ENCODE measurements at places on chromosomes 12 and 14.
A peak's percentile ranks its signal among the peaks of the same experiment; 100 is the strongest.

GRCh38 chr12:79174626-79175025 lies 310.1 kb downstream of the SYT1 start:
- peak; percentile 17 for DNase-seq

GRCh38 chr12:38788106-38788505 lies 117.3 kb downstream of the CPNE8 start:
- no peak for DNase-seq

DNA sequence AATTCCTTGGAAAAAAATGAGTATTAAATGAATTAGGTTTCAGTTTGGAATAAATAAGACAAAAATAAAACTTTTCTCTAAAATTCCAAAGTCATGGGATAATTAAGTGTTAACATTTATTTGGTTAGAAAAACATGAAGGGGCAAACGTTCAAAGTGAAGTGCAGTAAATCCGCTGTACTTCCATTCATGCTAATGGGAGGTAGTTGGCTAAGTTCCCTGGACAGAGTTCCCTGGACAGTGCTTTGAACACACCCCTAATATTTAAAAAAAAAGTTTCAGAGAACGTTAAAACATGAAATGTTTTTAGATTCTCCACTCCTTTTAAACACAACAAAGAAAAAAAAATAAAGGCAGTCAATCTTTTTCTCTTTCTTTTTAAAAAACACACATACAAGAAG lies 16.3 kb downstream of the ALX1 start:
- DNase-seq: no peak

DNA sequence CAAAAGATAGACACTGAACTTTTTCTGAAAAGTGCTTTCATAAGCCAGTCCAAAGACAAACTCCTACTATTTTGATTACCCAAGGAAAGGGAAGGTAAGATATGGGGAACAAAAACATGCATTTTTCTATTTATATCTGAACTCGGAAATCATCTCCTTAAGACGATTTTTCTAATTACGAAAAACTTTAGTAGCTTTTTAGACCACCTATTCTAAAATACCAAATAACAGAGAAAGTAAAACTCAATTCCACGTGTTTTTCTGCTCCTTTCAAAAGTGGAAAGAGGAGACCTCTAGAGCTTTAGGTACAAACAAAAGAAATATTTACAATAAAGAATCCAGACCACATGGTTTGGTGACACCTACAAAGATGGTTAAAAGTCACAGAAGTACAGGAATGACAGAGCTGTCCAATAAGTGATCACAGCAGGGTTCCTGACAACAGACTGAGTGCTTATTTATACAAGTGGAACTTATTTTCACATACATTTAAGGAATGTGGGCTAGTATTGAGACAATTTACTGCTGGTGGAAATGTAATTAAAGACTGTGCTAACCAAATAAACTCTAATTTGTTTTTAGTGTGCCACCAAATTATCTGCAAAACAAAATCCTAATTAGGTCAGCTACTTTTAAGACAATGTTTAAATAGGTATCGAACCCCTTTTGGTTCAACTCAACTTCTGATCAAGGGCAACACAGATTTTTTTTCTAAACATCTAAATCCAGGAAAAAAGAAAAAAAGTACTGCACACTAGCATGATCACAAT lies 2.4 kb downstream of the LRIG3 start:
- DNase-seq: no peak

- DNase-seq: no peak
Observed at GRCh38 chr12:54601841-54602240, 13.4 kb upstream of the PPP1R1A start.

- no peak for DNase-seq
Observed at GRCh38 chr12:51837286-51837685, 11.2 kb downstream of the FIGNL2 start.

DNA sequence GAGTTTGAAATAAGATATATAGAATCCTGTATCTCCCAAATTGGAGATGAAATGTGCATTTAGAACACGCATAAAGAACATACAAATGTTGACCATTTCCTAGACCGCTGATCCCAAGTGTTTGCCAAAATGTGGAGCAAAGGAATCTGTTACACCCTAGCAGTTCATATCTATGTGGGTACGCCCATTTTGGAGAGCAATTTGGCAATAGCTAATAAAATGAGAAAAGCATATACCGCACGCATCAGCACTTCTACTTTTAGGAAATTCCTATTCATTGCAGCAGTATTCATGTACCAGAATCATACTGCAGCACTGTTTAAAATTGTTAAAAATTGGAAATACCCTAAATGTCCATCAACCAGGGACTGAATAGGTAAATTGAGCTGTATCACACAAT lies 937.8 kb downstream of the BCL11B start:
- peak; percentile 25 for DNase-seq

- no peak for DNase-seq
Observed at GRCh38 chr12:79527473-79527872, 163.3 kb downstream of the PAWR start.

- DNase-seq: peak; percentile 93
Observed at GRCh38 chr14:68816183-68816942, 23.5 kb upstream of the ZFP36L1 start.

- no peak for DNase-seq
Observed at GRCh38 chr14:96639550-96639949, 137.4 kb downstream of the PAPOLA start.

- DNase-seq: no peak
Observed at GRCh38 chr12:43621262-43621661, 69.3 kb upstream of the ADAMTS20 start.

DNA sequence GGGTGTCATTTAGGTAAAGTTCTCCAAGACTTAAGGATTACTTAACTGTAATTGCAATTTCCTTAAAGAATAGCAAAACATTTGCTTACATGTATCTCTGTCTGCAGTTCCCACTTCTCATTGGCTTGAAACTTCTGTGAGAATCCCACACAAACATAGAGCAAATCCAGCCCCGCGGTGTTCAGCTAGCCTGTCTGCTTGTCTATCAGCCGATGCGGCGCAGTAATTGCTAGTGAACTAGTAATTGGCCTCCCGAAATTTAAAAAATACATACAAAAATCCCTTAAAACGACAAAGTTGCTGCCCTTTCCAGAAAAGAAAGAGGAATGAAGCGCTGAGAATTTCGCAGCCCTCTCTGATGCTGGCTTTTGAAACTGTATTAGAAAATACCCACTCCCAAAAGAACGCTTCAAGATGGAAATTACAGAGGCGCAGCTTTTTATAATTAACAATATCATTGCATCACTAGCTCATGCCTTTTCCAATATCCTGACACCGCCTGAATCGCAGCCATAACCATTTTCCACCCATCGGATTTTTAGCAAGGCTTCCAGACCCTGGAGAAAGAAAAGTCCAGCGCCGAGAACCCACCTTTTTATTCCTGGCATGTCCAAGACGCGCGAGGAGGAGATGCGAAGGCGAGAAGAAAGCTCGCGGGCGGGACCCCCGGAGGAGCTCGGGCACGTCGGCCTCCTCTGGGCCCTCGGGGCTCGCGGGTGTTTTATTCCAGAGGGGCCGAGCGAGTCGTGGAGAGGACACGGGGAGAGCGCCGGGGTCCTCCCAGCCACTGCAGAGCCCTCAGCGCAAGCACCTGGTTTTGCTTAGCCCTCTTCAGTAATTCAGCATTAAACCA lies 646 bp downstream of the FBLN5 start:
- peak; percentile 61 for DNase-seq

- DNase-seq: peak; percentile 46
Observed at GRCh38 chr12:116236148-116236731, 41.3 kb downstream of the MED13L start.

- DNase-seq: no peak
Observed at GRCh38 chr12:117261247-117261646, 71.0 kb upstream of the FBXO21 start.

DNA sequence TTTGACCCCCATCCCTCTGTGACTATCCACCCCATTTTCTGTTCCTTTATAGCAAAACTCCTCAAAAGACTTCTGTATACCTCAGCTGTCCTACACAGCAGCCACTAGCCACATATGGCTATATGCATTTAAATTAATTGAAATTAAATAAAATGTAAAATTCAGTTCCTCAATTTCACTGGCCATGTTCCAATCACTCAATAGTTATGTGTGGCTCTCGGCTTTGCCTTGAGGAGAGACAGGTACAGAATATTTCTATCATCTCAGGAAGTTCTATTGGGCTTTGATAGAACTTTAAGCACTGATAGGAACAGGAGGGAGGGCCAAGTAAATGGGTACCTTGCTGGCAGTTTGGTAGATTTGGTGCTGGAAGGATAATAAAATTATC lies 280.3 kb upstream of the AMIGO2 start:
- DNase-seq: no peak

DNA sequence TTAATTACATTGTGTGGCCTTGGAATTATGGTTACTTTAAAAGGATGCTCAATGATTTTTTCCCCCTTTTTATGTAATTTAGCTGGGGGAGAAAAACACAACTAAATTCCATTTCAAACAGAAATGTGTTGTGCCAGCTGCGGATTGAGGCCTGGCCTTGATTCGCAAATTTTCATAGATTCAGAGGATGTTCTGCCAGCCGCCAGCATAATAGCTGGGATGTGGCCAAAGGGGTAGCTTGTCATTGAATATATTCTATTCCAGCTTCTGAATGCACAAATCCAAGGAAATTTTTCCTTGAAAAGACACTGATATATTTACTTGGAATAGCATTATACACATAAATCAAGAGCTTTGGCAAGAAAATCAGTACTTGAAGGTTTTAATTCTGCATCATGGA lies 43.7 kb downstream of the TRHDE start:
- no peak for DNase-seq

DNA sequence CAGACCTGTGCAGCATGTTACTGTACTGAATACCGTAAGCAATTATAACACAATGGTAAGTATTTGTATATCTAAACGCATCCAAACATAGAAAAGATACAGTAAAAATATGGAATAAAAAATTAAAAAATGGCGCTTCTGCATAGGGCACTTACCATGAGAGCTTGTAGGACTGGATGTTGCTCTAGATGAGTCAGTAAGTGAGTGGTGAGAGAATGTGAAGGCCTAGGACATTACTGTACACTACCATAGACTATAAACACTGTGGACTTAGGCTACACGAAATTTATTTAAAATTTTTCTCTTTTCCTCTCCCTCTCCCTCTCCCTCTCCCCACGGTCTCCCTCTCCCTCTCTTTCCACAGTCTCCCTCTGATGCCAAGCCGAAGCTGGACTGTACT lies 194.5 kb upstream of the CDKN3 start:
- no peak for DNase-seq

GRCh38 chr14:58712357-58712756 lies 74.6 kb downstream of the DACT1 start:
- no peak for DNase-seq

GRCh38 chr12:110849221-110849620 lies 2.4 kb downstream of the CCDC63 start:
- no peak for DNase-seq

DNA sequence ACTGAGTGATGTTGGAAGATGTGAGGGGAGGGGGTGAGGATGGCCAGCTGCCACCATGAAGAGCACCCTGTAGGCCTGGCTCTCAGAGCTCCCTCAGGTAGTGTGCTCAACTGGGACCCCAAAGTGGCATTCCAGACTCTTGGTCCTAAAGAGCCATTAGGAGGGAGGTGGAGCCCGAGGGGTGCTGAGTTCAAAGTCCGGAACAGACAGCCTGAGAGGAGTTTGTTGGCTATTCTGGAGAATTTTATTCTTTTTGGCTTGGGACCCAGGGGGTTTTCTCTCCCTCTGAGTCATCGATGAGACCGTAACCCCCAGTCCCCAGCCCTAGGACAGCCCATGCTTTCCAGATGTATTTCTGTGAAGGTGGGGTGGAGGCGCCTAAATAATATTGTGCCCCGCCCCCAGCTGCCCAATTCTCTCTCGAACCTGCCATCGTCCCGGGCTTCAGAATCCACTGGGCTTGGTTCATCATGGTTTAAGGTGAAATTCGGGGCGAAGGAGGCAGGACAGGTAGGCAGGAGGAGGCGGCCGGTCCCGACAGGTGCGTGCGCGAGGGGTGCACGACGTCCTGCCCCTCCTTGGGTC lies 690 bp upstream of the RBP5 start:
- DNase-seq: no peak

- no peak for DNase-seq
Observed at GRCh38 chr12:6145564-6145963, 21.1 kb upstream of the VWF start.

- DNase-seq: no peak
Observed at GRCh38 chr14:76653875-76654572, 107.2 kb upstream of the VASH1 start.

- DNase-seq: no peak
Observed at GRCh38 chr12:53122961-53123468, 19.7 kb downstream of the SOAT2 start.

GRCh38 chr12:106106061-106106566 lies 32.6 kb downstream of the NUAK1 start:
- no peak for DNase-seq

DNA sequence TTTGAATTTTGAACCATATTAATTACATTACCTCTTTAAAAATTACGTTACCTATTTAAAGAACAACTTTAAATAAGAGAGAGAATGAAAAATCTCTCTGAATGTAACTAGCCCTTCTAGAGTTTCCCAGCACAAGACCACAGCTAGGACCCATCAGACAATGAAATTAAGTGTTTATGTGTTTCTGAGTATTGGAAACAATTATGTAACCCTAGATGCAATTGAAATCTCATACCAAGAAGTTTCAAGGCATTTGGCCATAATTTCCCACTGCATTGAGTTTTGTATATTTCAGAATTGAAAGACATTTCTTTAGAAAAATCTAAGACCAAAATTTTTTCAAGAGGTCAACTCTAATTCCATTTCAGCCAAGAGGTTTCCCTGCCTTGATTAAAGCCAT lies 47.1 kb downstream of the SERPINA3 start:
- no peak for DNase-seq

DNA sequence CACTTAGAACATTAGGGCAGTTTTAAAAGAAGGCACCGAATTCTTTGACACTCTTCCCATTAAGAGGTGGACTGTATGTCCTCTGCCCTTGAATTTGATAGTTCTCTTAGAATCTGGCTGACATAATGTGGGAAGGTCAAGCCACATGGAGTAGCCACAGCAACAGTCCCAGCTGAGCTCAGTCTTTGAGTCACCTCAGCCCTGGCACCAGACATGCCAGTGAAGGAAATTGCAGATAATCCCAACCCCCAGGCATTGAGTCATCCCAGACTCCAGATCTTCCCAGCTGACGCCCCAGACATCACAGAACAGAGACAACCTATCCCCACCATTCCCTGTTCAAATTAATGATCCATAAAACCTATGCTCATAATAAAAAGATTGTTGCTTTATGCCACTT lies 83.4 kb downstream of the GTF2A1 start:
- DNase-seq: no peak

GRCh38 chr14:92846162-92846897 lies 52.2 kb downstream of the GOLGA5 start:
- no peak for DNase-seq

- DNase-seq: no peak
Observed at GRCh38 chr14:101467181-101467926, 93.9 kb upstream of the DIO3 start.

DNA sequence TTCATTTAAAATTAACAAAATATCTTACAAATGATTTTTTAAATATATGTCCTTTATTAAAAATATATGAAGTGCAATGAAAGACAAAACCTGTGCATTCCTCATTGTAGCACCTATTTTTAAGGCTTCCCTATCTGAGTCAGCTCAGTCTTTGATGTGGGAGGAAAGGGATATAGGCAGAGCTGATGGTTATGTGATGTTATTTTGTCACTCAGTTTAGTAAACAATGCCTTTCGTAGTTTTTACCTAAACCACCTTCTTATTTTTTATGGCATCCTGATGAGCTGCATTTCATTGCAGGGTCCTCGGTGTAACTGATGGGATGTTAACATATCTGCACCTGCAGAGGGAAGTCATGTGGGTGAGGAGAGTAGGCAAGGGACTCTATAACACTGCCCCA lies 58.9 kb upstream of the FRMD6 start:
- no peak for DNase-seq

GRCh38 chr14:100047600-100047999 lies 17.6 kb upstream of the EVL start:
- DNase-seq: no peak
